ENCODE measurements at places on chromosomes 16 and 17.

- DNase-seq: no peak
Observed at GRCh38 chr17:17075125-17075781, 33.0 kb downstream of the MPRIP start.

DNA sequence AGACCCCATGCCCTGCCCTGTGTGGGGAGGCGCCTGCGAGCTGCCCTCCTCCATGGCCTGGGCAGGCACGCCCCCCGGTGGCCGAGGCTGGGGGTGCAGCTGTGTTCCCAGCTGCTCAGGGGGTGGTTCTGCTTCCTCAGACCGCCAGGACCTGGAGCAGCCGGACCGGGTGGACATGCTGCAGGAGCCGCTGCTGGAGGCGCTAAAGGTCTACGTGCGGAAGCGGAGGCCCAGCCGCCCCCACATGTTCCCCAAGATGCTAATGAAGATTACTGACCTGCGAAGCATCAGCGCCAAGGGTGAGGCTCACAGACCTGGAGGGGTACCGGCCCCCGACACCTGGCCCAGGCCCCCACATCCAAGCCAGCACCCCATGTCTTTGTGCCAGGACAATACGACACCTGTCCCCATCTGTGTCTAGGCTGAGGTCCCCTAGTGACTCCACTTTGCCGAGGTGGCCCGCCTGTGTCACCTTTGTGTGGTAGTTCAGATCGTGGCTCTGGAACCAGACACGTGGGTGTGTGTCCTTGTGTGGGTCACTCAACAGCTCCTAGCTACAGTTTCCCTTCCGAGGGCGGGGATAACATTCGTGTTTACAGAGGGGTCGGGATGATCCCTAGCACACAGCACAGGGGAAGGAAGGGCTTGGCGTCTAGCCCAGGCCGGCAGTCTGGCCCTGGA lies 9.3 kb downstream of the GJD3 start:
- peak; percentile 7 for DNase-seq

DNA sequence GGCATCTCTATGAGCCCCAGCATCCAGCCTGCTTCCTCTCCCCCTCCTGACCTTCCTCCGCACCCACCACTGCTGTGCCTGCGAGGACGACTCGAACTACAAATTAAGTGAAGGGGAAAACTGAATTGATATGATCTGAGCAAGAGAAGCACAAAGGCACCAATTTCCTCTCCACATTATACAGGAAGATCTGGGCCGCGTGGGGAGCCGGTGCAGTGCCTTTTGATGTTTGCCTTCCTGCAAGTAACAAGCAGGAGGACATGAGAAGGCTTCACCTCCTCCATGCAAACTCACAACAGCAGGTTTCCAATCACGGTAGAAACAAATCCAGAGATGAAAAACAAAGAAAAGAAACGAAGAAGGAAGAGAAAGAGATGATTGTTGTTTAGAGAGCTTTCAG lies 57.8 kb upstream of the MMP2 start:
- DNase-seq: no peak

DNA sequence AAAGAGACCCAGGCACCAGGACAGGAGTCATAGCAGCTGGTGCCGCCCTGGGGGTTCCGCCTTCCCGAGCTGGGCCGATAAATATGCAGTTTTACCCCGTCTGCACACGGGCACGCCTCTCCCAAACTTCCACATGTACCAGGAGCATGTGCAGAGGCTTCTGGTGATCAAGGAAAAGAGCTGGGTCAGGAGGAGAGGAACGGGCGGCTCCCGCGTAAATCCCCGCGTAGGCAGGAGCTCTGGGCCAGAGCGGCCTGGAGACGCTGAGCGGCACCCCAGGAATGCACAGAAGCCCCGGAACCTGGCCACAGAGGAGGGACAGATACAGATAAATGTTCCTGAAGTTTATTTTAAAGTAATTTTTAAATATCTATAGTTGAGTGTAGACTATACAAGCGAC lies 46.6 kb upstream of the METRNL start:
- no peak for DNase-seq

DNA sequence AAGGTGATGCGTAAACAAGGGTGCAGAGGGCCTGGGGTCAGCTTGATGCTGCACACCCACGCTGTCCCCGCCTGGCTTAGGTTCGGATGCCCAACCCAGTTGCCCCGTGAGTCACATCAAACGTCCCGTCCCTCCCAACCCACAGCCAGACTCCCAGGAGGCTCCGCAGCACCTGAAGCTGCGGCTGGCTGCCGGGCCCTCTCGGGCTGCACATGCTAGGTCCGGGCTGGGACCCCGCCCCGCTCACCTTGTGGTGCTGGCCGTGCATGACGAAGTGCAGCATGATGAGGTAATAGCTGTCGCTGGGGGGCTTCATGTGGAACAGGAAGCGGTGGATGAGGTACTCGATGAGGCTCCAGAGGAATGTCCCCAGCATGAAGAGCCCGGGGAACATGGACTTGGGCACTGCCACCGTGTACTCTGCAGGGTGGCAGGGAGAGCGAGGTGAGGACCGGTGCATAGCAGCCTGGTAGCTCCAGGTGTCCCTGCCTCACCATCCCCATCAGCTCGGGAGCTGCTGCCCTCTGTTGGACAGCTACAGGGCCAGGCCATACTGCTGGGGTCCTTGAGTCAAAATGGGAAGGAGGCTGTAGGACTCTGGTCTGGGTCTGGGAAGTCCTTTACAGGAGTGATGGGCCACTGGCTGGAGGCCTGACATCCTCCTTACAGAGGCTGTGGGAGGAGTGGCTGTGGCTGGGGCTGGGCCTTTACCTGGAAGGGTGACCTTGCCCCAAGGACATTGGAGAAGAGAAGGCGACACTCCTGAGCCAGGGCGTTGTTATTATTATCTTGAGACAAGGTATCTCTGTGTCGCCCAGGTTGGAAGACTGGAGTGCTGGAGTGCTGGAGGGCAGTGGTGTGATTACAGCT lies 18.3 kb upstream of the MLKL start:
- DNase-seq: no peak

GRCh38 chr16:21083729-21084268 lies 66.8 kb downstream of the DNAH3 start:
- peak; percentile 32 for DNase-seq

DNA sequence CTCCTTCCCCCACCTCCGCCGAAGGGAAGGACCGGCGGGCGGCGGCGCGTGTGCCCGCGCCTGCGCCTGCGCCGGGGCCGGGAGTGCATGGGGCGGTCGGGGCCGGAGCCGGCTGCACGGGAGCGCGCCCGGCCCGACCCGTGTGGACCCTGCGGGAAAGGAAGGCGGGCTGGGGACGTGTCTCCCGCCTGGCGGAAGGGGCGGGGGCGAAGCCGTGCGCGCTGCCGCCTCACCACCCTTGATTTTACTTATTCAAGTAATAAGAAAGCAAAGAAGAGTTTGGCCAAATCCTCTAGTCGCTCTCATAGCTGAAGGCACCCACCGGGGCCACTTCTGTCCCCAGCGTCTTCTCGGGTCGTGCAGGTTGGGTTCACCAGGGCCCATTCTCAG lies 596 bp upstream of the PFN1 start:
- DNase-seq: no peak

DNA sequence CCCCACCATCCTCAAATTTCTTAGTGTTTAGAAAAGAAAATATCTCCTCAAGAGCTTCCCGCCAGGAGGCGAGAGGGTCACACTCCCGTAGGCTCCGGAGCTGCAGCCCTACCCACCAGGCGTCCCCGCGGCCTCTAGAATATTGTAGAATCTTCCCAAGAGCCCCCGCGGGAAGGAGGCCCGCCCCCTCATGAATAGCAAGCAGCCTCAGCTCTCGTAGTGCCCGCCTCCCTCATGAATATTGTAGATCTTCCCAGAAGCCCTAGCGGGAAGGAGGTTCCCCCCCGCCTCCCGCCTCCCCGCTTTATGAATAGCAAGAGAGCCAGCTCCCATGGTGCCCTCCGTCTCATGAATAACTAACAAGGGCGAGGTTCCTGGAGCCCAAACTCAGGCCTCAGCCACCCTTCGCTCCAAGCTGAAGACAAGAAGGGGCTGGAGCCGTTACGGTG lies at the start of gene FBXO47:
FBXO47 (minus strand) TSS at position 114 of the 449 bp plus-strand sequence. CDS start 4,378 bp downstream, outside the sequence.
- no peak for DNase-seq

GRCh38 chr17:34692920-34693319 lies 113.5 kb downstream of the TMEM132E start:
- DNase-seq: no peak

DNA sequence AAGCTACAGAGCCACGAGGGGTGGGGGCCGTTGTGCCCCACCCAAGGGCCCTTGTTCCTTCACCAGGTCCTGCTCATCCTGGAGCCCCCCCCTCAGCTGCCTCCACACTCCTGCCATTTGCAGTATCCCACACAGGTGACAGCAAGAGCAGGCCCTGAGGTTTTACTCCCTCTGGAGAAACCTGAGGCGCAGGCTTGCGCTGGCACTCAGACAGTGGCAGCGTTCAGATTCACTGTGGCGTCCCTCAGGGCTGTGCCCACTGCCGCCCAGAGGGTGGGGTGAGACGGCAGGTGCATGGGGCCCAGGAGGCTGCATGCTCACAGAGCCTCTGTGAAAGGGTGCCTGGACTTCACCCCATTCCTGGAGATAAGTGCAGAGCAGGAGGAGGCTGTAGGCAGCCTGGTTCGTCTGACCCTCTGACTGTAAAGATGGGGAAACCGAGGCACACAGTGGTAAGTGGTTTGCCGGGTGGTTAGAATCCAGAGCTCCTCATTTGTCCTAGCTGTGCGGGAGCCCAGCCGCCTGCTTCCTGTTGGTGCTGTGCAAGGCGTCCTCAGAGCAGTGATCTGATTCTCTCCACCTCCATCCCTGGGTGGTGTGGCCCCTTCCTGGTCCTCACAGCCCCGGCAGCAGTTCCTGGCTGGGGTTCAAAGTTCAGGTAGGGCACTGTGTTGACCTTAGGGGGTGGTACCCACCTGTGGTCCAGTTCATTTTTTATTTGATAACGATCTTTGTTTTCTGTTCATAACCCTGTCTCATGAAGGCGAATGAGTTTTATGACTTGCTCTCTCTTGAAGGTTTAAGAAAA lies 1.6 kb downstream of the SPIRE2 start:
- no peak for DNase-seq

- no peak for DNase-seq
Observed at GRCh38 chr16:47861999-47862398, 293.8 kb downstream of the ABCC12 start.

GRCh38 chr16:80824623-80825364 lies 20.4 kb upstream of the CDYL2 start:
- peak; percentile 19 for DNase-seq

DNA sequence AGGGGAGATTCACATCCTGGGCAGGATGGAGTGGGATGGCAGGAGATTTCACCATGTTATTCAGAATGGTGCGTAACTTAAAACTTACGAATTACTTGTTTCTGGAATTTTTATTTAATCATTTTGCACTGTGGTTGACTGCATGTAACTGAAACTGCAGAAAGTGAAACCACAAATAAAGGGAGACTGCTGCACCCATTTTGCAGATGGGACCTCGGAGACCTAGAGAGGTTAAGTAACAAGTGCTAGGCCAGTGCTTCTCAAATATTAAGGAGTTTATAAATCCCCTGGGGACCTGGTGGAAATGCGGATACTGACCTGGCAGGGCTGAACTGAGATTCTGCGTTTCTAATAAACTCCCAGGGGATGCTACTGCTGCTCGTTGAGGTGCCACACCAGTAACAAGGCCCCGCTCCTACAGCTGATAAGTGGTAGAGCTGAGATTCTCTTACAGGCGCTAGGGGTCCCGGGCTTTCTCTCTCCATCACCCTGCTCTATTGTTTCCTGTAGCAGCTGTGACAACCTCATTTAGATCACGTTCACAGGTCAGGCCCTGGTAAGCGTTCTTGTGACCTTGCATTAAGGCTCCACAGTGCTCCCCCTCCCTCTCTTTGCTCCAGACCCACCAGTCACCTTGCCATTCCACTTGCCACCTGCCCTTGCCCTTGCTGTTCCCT lies 167.1 kb upstream of the CDH13 start:
- no peak for DNase-seq

DNA sequence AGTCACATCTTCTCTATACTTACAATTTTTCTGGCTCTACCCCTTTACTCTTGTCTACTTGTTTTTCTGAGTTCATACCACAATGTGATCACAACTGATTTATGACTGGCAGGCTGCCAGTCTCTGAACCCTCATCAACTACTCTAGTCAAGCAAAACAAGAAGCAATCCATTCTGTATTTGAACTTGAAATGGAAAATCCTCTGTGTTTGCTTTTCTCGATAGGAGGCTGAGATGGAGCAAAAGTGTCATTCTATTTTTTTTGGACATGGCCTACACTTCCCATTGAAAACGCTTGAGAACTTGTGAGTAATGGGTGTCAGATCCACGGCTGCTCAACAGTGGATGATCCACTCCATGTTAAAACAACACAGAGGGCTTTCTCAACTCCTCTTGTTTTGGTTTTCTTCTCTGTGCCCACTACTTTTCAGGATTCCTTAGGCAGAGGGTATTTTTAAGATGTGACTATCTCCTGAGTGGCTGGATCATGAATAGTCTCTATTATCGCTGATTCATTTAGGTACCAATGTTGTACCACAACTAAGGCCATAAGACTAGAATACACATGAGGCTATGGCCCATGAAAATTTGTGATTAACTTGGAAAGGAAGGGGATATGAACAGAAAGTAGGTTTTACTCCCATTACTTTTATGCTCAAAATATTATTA lies 11.7 kb downstream of the TMEM100 start:
- DNase-seq: no peak

GRCh38 chr16:5633845-5634440 lies 536.3 kb upstream of the EEF2KMT start:
- DNase-seq: no peak

GRCh38 chr16:17404941-17405689 lies 65.6 kb downstream of the XYLT1 start:
- no peak for DNase-seq

- DNase-seq: no peak
Observed at GRCh38 chr16:725463-726187, 618 bp downstream of the CCDC78 start.

- no peak for DNase-seq
Observed at GRCh38 chr16:1651974-1652312, 26.1 kb upstream of the JPT2 start.

- DNase-seq: no peak
Observed at GRCh38 chr17:12618557-12618956, 47.1 kb upstream of the MYOCD start.

DNA sequence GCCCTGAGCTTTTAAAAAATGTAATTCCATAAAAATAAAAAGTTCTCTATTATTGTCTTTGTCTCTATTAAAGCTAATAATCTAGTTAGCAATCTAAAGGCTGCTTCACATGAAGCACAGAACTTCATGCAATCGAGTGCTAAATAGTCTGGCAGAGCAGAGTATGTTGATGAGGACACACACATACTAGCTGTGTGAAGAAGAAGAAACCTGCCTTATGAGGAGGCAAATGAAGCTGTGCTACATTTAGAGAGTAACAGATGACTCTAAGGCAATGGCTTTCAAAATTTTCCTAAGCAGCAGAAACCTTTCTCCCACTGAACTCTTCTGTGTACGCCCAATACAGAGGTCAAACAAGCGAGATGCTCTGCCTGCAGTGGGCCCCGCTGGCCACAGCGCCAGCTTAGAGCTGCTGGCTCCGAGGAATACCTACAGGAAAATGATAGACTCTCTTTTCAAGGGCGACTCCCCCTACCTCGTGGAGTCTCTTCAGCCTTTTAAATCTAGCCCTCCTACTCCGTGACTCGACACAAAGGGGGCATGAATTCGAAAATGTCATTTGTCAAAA lies 39.2 kb downstream of the GNA13 start:
- no peak for DNase-seq

Data from NCI-H526 treated with DMSO at 0.1 percent for 48 hours (cell line).